ENCODE measurements at places on chromosomes 3 and 15.

- no peak for ATAC-seq
Observed at GRCh38 chr15:66389859-66390381, 3.2 kb downstream of the MAP2K1 start.

- ATAC-seq = no peak
Observed at GRCh38 chr3:161950318-161950868, 453.8 kb downstream of the OTOL1 start.

DNA sequence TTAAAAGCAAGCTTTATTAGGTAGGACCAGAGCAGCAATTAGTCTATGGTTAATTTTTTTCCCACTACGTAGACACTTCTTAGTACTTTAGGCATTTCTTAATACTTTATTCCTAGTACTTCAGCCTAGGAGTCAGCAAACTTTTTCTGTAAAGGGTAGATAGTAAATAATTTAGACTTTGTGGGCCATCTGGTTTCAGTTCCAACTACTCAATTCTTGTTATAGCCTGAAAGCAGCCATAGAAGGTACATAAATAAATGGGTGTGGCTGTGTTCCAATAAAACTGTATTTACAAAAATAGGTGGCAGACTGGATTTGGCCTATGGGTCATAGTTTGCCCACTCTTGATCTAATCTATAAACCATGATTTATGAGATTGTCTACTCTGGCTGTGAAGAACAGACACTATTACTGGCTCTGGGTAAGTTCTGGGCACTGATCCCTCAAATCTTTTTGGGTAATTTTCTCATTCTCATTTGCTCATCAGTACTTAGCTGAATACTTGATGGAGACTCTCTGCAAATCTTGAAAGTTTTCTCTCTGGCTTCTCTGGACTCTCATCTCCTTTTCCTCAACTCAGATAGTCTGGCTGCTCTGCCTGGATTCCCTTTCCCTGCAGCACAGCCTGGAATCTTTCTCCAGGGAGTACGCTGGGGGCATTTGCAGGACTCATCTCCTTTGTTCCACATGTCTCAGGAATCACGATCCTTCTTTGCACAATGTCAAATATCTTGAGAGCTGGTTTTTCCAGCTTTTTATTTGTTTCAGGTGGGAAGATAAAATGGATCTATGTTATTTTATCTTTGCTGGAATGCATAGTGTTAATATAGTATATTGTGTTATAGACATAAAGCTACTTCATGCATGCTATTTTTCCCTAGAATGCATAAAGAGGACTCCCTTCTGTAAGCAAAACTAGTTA lies 524.8 kb upstream of the TBL1XR1 start:
- ATAC-seq = no peak

DNA sequence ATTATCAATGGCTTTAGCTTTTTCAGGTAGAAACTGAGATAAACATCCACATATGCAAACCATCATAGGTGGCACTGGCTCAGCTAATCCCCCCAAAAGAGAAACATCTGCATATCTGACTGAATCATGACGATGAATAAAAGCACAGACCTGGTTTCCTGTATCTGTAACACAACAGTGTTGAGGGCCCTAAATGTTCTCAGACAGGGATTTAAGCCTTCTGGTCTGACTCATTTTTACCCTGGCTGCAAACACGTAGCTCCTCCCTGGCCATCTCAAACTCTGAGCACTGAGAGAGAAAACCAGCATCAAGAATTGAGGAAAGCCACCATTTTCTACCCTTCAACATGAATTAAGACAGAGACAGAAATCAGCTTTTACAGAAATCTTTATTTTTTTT lies 35.2 kb downstream of the GLB1 start:
- ATAC-seq = no peak

DNA sequence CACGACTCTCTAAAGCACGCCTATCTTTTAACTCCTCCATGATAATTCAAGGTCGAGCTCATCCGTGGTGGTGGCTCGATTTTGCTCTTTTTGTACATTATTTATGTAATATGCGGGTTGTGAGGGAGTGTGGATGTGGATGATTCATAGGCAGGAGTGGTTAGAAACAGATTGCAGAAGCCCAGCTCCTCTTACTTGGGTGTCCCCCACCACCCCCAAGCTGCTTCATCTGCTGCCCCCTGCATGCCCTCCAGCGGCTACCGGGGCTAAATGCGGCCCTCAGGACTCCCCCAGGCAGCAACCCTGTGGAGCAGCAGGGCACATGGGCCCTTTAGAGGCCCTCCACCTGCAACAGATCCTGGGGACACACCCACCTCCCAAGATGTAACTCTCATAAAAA lies 111.5 kb upstream of the SELENOK start:
- ATAC-seq = no peak

DNA sequence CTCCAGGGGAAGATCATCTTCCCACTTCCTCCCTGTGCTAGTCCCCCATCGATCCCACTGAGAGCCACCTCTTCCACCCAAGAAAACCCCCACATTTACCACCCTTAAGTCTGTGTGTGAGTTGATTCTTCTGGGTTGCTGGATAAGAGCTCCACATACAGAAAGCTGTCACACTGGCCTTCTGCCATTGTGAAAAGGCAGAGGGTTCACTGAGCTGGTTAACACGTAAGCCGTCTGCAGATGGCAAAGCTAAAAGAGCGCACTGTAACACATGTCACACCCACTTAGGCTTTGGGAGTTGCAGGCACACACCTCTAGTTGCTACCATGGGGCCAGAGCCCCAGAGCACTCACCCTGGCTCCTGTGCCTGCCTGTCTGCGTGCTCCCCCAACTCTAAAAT lies 309.8 kb upstream of the LRRC3B start:
- ATAC-seq = no peak

GRCh38 chr15:92012368-92012629 lies 158.8 kb downstream of the SLCO3A1 start:
- ATAC-seq = peak; percentile 19

DNA sequence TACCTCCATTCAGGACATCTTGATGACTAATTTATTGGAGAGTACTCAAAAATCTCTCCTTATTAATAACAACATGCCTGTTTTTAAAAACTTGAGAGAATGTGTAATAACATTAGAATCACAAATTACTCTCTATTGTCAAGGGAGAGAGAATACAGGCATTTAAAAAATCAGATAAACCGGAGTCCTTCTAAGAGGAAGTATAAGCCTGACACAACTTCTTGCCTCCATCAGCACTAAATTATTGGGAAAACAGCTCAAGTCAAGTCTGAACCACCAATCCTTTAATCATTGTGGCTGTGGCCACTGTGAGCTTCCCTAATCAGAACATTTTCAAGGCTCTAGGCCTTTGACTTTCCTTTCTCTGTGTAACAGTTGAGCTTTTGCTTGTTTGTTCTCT lies 38.0 kb downstream of the SSR3 start:
- ATAC-seq = peak; percentile 26

DNA sequence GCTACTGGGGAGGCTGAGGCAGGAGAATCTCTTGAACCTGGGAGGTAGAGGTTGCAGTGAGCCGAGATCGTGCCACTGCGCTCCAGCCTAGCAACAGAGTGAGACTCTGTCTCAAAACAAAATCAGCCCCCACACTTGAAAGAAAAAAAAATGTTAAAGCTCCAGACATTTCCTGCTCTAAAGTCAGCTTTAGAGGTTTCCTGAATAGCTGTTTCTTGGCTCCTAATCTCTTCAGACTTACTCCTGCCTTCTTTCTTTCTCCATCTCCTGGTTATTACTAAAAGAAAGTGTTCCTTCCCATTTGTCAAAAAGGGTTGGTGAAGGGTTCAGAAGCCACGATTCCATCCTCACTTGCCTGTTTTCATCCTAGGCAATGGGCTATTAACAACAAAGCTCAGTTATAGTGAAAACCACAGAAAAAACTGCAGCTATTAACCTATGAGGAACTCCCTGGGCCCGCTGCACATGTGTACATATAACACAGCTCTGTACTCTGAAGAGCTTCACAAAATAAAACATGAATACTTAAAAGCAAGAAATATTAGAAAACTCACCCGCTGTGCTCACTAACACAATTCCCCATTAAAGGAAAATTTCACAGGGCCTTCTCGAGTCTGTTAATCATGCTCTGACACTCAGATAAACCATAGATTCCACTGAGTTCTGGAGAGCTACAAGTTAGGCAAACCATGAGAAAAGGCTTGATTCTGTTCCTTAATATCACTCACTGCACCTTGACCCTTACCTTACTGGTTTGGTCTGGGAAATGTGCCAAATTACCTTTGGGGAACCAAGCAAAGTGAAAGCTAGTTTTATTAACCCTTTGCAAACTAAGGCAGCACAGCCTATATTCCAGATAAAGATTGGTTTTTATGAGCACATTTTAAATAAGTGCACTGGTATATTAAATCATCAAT lies 89.9 kb upstream of the TSPAN3 start:
- no peak for ATAC-seq

DNA sequence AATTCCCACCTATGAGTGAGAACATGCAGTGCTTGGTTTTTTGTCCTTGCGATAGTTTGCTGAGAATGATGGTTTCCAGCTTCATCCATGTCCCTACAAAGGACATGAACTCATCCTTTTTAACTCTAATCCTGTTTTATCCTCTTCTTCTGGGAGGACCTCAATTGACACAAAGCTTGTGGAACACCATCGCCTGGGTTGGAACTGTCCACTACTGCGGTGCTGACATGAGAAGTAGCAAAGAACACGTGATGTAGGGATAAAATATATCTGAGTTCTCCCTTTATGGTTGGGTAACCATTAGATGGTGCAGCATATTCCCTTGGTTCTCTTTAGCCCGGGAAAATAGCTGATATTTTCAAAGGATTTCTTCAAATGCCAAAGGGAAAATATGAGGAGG lies 105.3 kb upstream of the TOPAZ1 start:
- no peak for ATAC-seq

DNA sequence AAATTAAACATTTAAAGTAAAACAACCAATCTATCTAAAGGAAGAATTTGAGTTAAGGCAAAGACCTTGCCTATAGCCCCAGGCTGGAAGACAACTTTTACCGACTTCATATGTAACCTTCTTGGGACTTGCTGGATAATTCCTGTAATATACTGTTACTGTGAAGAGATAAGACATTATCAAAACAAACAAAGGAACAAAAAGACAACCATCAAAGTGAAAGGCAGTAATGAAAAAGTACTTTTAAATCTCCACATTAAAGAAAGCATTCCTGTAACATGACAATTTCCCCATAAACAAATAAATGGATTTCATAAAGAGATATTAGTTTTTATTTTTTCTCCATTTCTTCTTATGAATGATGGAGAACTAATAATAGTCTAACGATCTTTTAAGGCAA lies 2.4 kb downstream of the CMTM6 start:
- no peak for ATAC-seq

GRCh38 chr3:117074826-117075225 lies 365.2 kb downstream of the TUSC7 start:
- peak; percentile 22 for ATAC-seq

DNA sequence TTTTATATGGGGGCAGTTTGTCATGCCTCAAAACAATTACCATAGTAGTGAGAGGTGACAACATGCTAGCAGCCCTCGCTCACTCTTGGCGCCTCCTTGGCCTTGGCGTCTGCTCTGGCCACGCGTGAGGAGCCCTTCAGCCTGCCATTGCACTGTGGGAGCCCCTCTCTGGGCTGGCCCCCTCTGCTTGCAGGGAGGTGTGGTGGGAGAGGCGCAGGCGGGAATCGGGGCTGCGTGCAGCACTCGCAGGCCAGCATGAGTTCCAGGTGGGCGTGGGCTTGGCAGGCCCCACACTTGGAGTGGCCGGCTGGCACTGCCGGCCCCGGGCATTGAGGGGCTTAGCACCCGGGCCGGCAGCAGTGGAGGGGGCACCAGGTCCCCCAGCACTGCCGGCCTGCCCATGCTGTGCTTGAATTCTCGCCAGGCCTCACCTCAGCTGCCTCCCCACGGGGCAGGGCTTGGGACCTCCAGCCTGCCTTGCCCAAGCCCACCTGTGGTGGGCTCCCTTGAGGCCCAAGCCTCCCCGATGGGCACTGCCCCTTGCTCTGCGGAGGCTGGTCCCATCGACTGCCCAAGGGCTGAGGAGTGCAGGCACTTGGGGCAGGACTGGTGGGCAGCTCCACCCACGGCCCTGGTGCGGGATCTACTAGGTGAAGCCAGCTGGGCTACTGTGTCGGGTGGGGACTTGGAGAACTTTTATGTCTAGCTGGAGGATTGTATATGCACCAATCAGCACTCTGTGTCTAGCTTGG lies 38.8 kb upstream of the EIF5A2 start:
- no peak for ATAC-seq

DNA sequence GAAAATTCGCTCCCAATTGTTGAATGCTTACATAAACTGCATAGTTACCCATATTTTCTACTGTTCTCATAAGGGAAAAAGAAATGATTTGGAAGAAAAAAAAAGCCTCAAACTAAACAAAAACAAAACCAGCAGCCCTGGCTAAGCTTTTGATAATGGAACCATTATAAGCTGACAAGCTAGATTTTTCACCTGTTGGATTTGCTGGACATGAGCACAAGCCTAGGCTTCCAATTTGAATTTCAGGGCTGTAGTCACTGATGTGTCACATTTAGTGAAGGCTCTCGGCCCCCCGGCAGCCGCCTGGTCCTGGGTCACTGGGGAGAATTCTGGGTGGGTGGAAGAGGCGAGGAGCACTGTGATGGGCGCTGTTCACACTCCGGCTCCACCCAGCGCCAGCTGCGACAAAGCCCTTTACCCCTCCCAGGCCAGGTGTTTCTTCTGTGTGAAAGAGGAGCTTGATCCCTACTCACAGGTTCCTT lies 4.6 kb downstream of the FBXL22 start:
- ATAC-seq = no peak

DNA sequence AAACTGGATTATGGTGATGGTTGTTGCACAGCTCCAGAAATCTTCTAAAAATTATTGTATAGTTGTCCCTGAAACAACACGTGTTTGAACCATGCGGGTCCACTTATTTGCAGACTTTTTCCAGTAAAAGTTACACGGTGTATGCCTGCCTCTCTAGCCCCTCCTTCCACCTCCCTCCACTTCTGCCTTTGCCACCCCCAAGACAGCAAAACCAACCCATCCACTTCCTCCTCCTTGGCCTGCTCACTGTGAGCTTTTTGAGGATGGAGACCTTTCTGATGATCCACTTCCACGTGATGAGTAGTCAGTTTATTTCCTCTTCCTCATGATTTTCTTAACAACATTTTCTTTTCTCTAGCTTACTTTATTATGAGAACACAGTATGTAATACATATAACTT lies 5.4 kb downstream of the CYFIP1 start:
- ATAC-seq = no peak

- no peak for ATAC-seq
Observed at GRCh38 chr3:184449161-184449515, 69.3 kb downstream of the CHRD start.

- no peak for ATAC-seq
Observed at GRCh38 chr3:16236856-16237393, 27.8 kb downstream of the DPH3 start.

GRCh38 chr15:82184776-82185175 lies 77.8 kb downstream of the EFL1 start:
- ATAC-seq = no peak
